Epithelial cell of proximal tubule (primary cell): ENCODE measurements at places on chromosomes 5 and 9.

- DNase-seq = no peak
Measured at GRCh38 chr9:21778304-21778703, 24.1 kb upstream of the MTAP start.

DNA sequence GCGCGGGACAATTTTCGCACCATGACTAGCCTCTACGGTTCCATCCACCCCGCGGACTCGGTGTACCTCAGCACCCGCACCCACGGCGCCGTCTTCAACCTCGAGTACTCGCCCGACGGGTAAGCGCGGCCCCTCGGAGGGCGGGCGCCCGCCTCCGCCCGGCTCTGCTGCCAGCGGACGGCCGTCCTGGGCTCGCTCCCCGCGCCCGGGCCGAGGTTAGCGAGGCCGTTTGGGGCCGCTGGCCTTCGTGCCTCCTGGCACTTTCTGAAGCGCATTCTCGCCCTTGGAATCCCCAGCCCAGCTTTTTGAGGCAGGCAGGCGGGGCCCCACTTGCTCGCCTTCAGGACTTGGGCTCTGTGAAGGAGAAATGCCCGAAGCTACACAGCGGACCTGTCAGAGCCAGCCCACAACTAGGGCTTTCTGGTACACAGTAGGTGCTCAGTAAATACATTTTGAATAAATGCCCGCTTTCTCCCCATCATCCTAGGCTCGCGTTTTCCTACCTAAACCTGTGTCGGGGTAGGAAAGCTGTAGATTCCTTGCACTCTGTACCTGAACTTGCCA, 772 bp downstream of the DCAF10 start:
- no peak for DNase-seq

- no peak for DNase-seq
Measured at GRCh38 chr9:124381170-124381945, 33.9 kb downstream of the PSMB7 start.

DNA sequence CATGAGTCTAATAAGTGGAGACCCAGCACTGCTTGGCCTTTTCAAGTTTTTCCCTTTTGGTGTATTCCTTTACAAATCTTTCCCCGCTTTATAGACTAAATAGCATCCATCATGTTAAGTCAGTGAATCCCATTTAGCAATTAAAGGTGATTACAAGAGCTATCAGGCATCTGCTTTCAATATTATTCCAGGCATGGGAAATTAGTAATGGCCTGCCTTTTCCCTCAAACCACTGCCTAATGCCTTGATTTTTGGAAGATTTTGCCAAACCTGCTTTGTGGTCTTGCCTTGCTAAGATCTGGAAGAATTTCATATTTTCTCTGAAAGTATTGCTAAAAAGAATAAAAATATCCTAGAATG, 102.8 kb upstream of the GNA14 start:
- DNase-seq = no peak

GRCh38 chr5:38433160-38433861, 123.1 kb downstream of the LIFR start:
- no peak for DNase-seq

GRCh38 chr5:67085616-67086015, 111.0 kb downstream of the CD180 start:
- DNase-seq = no peak

DNA sequence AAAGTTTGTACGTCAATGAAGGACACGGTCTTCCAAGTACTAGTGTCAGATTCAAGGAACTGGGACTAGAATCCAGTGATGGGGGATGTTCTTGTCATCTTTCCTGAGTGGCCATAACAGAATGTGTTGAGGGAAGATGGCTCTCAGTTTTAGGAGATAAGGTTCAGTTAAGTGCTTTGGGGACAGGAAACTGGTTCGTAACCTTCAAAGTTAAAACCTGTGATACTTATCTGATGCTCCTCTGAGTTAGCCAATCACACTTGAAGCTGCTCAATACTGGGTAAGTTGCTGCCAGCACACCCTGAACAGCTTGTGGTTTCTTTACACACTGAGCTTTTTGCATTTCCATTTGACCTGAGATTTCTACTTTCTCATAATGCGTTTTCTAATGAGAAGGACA, 64.4 kb downstream of the PIK3R1 start:
- DNase-seq = no peak

DNA sequence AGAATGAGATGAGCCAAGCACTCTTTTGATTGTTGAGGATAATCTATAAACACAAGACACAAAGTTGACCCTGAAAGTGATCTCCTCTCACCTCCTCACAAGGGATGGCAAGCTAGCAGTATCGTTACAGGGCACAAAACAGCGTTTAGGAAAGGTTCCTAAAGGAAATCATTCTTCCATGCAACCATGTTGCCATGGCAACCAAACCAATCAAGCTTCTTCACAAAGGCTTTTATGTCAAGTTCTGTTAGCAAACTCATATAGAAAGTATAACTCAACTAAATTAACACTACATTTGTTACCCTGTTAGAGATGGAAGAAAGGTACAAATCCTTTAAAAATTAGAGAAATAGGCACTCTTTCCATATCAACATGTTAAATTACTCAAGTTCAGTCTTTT, 1016.8 kb upstream of the DMAC1 start:
- DNase-seq = no peak

- DNase-seq = no peak
Measured at GRCh38 chr9:137919649-137920141, 42.1 kb downstream of the CACNA1B start.

- peak; percentile 4 for DNase-seq
Measured at GRCh38 chr5:166436872-166437271, 1854.6 kb upstream of the WWC1 start.

DNA sequence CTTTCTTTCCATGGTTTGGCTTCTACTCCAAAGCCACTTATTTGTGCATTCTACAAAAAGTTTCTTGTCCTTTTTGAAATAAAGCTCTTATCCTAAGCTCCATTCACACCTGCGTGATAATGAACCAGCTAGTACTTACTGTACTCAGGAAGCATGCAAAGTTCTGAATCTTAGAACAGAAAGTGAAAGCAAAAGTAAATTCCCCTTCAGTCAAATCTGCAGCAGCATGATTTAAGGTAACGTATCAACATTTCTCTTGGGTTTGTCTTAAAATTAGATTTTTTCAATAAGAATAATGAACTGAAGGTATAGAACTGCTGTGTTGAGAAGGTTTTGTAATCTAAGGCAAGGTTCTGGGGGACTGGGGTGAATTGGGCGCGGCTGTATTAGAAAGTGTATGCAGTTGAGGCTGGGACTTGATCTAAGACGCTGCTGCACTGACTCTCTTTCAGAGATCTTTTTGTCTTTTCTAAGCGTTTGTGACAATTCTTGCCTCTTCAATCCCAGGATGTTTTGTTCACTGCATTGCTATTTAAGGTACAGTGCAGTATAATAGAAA, at the start of gene ERAP2:
ERAP2 (plus strand) TSS at position 209 of the 559 bp plus-strand sequence. CDS start 3,186 bp downstream, outside the sequence.
- DNase-seq = no peak

- no peak for DNase-seq
Measured at GRCh38 chr9:133378408-133378962, 2.3 kb downstream of the STKLD1 start.

- DNase-seq = no peak
Measured at GRCh38 chr5:10498350-10498749, 56.7 kb downstream of the ROPN1L start.

- no peak for DNase-seq
Measured at GRCh38 chr5:172101547-172102217, 86.3 kb downstream of the STK10 start.

DNA sequence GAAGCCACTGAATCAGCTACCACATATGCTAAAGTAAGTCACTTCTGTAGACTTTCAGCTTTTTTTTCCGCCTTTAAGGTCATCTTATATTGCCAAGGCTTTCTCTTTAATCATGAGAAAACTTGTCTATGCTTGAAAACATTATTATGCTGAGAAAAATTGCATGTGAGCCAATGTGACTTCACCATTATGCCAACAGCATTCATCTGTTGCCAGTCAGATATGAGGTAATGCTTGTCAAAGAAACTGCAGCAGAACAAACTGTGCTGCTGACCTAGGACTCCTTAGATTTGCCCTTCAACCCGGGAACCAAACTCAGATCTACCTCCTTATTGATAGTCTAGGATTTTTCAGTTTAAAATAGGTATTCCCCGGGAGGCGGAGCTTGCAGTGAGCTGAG, 34.3 kb downstream of the SLC44A1 start:
- DNase-seq = no peak

DNA sequence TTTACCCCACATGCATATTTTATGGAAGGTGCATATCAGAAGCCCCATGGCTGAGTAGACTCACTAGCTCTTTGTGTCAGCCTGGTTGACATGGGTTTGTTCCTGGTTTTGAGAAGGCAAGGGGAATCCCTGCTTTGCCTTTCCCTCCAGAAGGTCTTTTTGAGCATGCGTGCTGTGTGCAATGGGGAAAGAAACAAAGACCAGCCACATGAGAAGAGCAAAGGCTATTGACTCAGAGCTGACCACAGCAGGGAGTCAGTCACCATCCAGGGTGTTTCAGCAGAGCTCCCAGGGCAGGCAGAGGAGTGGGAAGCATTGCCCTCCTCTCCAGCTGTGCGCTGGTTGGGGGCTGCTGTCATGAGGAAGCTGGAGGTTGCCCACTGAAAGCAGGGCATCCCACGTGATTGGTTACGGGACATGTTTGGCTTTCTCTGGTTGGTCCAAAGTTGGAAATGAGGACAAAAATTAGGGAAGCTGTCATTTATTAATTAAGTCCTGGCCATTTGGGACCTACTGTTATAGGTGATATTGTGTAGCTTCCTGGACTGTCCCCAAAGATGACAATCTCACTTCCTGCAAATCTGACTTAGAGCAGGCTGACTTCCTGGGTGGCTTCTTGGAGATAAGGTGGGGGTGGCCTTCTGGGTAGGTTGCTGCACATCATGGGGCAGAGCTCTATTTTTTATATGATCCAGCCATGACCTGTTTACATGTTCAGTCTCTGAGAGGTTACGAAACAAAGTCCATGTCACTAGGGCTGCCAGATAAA, 48.9 kb upstream of the TDRD7 start:
- no peak for DNase-seq

DNA sequence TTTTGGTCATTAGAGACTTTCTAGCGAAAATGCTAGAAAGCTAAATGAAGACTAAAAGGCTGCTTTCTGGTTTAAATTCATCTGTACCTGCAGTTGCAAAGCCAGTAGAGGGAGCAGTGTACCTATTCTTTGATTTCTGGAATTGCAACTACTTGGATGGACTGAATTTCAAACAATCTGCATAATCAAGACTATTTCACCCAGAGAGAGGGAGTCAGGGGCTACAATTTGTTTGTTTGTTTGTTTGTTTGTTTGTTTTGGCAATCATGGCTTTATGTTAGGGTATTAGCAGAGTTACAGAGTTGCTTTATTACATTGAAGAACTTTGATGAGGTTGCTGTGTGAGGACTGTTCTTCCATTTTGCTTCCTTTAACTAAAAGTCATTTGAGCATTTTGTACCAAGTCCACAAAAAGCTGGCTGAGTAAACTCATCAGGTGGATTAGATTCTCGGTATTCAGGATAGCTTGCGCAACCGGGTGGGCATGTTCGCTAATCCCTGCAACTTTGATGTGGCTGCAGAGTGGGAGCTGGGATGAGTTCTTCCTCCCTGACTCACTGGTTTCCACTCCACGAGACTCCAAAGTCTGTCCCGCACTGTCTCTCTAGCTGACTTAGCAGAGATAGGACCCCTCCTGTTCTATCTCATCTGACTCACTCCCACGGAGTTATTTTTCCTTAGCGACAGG, 80.0 kb upstream of the TUT7 start:
- DNase-seq = peak; percentile 61

- no peak for DNase-seq
Measured at GRCh38 chr5:102922111-102922720, 167.1 kb downstream of the PAM start.

- DNase-seq = no peak
Measured at GRCh38 chr5:3252235-3252634, 343.4 kb upstream of the IRX1 start.

DNA sequence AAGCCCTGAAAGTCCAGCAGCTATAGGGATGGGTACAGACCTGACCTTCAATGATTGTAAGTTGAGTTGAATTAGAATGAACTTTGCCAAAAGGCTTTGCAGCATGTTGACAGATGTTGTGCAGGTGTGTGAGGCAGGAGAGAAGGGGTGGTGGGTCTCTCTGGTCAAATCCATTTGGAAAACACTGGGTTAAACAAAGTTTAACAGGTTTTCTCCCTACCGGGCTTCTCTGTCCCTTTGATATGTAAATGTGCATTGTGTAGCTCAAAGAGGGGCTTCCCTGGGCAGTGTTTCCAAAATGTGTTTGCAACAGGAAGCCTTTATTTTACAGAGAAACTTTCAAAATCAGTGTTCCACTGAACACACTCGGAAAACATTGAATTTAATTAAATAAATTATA, 72.1 kb upstream of the BRINP1 start:
- DNase-seq = no peak

GRCh38 chr9:10014889-10015288, 597.9 kb downstream of the PTPRD start:
- DNase-seq = no peak

- DNase-seq = no peak
Measured at GRCh38 chr9:87694236-87694755, 31.6 kb upstream of the CTSL start.

GRCh38 chr5:59790776-59791475, 102.6 kb downstream of the PDE4D start:
- DNase-seq = no peak

DNA sequence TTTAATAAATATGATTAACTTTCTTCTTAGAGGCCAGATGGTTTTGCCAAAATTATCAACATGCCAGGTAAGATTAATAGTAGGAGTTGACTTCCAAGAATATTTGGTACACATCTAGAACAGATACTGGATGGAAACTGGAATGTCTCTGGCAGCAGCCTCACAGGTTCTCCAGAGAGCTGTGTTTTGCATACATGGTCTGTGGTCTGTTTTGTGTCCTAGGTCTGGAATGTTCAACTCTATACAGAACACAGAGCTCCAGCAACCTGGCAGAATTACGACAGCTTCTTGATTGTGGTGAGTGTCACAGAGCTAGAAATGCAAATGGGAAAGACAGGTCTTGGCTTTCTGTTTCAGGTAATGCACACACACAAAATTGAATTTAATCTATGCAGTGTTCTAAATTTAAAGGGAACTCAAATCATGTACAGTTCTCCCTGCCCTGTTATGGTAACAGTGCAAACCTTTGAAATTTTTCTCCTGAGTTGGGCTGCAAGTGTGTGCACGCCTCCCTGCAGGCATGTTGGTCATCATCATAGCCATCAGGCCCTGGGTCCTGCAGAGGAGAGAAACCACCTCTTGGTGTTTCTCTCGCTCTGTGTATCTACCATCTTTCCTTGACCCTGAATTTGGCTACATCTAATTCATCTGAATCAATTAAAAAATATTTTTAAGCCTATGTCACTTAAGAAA, 58.3 kb downstream of the PIK3R1 start:
- DNase-seq = no peak

DNA sequence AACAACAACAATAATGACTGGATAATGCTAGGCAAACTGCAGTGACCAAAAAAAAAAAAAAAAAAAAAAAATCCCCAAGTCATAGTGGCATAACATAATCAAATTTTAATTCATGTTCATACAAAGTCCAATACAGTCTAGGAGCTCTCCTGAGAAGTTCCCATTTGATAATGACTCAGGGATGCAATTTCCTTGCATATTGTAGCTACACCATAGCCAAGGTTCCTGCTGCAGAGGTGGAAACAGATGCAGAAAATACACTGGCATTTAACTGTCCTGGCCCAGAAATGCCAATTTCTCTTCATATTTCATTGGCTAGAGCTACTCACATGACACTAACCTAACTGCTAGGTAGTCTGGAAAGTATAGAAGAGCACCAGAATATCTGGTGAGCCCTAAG, 72.2 kb upstream of the SLC12A2 start:
- DNase-seq = no peak
